ENCODE measurements at places on chromosomes 6 and 20. TPM values are rescaled to one million over a fixed set of nuclear protein-coding genes. Genes with fewer than 3 reads are reported as not detected.

- no peak for DNase-seq
Measured at GRCh38 chr6:74901576-74901975, 304.3 kb downstream of the COL12A1 start.

GRCh38 chr6:28212510-28213212 lies 12.4 kb upstream of the ZSCAN9 start:
- peak; percentile 78 for DNase-seq

- no peak for DNase-seq
Measured at GRCh38 chr6:128007658-128008057, 106.8 kb upstream of the THEMIS start.

DNA sequence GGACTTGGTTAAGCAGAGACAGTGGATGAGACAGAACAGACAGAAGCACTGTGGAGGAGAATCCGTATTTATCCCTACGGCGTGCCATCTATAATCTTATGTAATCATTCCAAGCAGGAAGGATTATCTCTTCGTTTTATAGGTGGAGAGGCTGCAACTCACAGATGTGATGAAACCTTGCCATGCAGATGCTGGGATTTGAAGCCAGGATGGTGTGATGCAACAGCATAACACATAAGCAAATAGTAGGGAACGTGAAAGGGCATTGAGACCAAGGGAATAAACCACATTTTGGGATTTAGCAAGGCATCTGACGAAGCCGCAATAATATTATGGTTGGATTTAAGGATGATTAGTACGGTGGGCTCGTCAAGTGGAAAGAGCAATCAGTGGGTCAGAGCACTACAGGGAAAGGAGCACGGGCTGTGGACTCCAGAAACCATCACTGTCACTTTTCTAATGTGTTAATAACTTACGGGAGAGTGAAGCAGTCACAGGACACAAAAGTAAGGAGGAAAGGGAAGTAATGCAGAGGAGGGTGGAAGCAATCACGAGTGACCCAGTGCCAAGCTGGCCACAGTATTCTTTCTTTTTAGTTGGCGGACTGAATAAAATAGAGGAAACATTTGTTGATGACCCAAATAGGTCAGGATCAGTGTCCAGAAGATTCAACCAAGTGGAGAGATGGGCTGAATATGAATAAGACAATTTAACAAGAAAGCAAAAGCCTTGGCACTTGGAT lies 119.6 kb upstream of the EDN1 start:
- DNase-seq: no peak

GRCh38 chr6:41469156-41470028 lies 76.8 kb upstream of the FOXP4 start:
- no peak for DNase-seq

DNA sequence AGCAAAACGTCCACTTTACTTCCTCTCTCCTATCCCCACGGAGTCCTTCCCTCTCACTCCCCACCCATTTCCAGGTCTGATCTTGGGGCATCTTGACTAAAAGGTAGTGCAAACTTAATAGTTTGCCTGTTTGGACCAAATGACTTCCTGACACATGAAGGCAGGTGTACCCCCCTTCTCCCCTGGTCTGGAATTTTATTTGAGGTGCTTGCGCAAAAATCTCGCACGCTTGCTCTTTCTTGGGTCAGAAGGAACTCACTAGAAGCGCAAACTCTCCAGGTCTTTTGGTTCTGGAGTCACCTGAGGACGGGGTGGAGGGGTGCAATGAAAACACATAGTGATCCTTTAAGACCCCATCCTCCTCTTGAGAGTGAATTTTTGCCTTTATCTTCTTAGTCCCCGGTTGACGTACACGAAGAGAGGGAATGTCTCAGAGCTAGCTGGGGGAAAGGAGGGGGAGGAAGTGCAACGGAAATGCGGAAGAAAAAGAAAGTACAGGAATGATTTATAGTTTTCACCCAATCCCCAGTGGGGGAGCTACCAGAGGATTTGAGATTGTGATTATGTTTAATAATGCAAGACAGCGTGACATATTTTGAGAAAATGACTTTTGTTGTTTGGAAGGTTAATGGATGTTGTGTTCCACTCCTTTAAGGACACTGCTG lies 4.9 kb downstream of the ADGRB3 start:
- DNase-seq: no peak

- DNase-seq: no peak
Measured at GRCh38 chr6:89862273-89862672, 32.0 kb upstream of the GJA10 start.

DNA sequence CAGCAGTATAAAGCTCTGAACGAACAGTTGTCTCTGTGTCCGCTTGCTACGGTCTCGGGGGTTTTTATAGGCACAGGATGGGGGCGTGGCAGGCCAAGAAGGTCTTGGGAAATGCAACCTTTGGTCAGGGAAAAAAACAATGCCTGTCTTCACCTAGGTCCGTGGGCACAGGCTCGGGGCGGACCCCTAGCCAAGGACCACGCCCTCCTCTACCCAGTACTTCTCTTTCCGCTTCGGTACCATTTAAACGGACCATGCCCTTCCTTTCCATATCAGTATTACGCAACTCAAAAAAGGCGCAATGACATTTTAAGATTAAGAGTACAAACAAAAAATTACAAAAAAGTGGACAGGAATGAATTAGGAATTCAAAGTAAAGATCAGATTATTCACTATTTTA lies 44.3 kb upstream of the SLC17A4 start:
- DNase-seq: no peak

DNA sequence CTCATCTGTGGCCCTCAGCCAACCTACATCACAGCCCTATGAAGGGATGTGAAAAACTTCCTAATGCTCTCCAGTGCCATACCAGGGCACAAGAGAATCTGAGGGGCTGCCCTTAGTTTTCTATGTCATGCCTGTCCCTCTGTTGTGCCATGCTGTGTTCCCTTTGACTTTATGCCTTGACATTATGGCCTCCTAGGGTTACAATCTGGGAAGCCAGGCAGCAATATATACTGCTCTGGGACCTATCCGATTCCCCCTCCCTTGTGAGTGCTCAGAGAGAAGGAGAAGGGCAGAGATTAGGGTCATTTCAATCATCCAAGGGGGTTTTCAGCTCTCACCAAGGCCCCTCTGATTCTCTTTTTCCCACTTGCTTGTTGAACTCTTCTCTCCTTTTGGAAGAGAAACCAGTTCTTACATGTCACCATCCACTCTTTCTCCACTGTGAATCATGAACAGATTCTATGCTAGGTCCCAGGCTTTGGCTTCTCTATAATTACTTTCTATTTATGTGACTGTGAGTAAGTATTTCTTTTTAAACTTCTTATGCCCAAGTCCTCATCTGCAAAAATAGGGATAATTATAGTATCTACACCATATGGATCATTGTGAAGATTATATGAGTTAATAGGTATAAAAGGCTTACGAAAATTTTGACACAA lies 14.2 kb upstream of the FRK start:
- DNase-seq: no peak

- no peak for DNase-seq
Measured at GRCh38 chr6:159969204-159969912, 476 bp downstream of the IGF2R start.

DNA sequence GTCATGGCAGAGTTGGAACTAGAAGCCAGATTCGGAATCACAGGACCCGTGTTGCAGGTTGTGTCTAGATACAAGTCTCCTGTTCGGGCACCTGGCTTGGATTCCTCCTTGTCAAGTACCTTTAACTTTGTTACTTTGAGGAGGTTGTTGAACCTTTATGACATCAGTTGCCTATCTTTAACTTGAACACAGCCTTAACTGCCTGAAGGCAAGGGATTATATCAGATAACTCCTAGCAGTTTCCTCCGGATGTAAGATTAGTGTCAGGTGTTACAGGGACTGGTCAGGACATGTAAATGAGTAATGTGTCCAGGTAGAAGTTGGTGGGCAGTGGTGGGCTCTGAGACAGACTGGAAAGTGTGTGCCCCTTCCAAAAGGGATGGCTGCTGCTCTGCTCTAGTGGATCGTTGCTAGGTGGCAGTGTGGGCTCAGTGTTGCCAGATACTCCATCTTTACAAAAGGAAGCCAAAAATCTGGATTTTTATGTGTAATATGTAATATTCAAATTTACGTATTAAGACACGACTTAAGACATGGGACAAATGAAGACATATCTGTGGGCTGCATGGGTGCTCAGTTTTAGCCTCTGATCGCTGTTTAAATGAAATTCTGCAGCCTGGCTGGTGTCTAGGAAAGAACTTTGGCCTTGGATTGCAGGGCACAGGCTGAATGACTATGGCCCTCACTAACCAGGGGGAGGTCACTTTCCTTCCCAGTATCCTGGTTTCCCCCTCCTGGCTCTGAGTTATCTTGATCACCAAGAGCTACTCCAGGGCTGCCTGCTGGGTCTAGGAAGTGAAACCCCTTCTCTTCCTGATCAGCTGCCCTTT lies 27.1 kb downstream of the CHMP4B start:
- no peak for DNase-seq

GRCh38 chr6:113857556-113858479 lies 673 bp downstream of the MARCKS start:
- DNase-seq: no peak

DNA sequence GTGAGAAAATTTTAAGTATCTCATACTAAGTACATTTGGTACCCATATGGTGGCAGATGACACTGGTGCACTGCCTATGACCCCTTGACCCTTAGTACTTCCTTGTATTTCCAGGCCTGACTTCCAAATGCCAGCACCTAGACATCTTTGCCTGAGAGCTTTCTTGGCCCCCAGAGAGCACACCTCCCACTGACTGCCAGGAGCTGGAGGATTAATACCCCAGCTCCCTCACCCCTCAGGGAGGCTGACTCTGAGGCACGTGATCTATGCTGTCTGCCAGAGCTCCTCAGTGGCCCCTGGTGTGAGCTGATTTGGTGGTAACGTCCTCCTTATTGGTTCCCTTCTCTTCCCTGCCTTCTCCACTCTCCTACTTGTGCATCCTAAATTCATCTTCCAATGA lies 38.0 kb downstream of the BFSP1 start:
- no peak for DNase-seq

GRCh38 chr6:10550764-10551163 lies 29.6 kb downstream of the GCNT2 start:
- no peak for DNase-seq

DNA sequence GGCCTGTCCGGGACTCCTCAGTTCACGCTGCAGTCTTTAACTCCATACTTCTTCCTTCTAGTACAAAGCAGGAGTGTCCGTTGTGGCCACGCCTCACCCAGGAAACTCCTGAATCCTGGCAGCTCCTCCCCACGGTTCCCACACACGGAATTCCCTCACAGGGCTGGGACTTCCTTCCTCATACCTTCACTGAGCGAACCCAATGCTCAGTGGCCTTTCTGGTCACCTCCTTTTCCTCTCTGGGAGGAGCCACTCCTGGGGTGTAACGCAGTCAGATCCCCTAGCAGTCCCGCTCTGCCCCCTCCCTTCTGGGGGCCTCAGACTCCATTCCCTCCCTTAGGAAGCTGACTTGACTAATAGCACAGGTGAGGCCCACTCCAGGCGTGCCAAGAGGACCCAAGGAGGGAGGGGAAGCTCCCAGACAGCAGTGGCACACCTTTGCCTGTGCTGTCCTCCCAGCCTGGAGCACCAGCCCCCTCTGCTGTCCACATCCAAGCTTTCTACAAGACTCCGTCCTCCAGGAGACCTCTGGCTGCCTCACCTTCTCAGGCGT lies at the start of gene SLC52A3:
SLC52A3 (minus strand) TSS at position 75 of the 553 bp plus-strand sequence. CDS start 2,726 bp downstream, outside the sequence.
- no peak for DNase-seq

DNA sequence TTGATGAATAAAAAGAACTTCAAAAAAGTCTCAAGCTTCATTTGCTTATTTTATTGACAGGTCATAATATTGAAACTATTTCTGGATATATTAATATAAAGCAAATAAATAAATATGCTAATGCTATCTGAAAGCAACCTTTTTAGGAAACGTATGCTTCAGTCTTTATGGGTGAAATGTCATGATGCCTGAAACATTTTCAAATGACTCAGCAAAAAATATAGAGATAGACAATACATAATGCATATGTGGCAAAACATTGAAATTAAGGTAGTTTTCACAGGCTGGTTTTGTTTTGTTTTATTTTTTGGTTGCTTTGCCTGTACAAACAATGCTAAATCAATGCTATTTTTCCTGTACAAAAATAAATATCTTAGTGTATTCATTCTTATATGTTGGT lies 194.4 kb upstream of the PLCB4 start:
- DNase-seq: peak; percentile 15

DNA sequence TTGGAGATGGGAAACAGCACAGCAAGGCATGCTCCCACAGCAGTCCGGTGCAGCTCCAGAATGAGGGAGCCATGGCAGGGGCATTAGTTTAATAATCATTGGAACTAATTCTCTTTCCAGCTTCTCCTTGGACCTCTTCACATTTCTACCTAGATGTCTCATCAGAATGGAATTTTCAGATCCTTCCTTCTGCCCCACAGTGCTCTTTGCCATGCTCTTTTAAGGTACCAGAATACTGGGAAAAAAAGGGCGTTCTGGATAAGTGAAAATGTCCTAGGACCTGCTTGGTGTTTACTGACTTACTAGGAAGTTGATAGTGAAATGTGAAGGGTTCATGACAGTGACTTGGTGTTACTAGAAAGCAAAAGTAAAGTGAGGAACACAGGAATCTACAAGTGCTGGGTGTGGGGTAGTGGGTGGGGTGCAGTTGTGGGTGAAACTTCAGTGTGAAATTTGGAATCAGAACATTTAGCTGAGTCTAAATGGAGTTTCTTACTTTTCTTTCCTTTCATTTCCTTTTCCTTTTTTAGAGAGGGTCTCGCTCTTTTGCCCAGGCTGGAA lies 207.1 kb downstream of the ARID1B start:
- no peak for DNase-seq

- no peak for DNase-seq
Measured at GRCh38 chr6:111850295-111850937, 22.8 kb downstream of the FYN start.

DNA sequence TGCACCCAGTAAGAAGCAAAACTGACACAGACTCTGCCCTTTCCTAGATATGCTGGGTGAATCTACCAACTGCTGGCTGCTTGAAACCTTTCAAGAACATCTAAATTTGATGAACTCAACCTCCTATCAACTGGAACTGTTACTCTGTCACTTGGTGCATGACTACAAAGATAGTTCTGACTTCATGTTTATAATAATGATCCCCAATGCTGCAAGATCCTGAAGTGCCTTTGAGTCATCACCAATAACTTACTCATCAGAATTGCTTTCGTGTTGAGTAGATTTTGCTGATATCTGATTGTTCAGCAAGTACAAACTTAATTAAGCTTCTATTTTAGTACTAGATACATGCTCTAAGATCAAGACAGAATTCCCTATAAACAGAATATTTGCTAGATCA lies 100.2 kb upstream of the ARMC2 start:
- DNase-seq: no peak

GRCh38 chr6:123715006-123715863 lies 78.5 kb upstream of the TRDN start:
- DNase-seq: peak; percentile 31

GRCh38 chr6:104958178-104959025 lies 1.5 kb downstream of the LIN28B start:
- DNase-seq: no peak

GRCh38 chr6:113671421-113671820 lies 185.7 kb upstream of the MARCKS start:
- DNase-seq: no peak

Gene DEFB124
- total RNA-seq: not detected

Gene KATNA1
- 24.2 TPM for total RNA-seq

Gene VPS16
- 24.1 TPM for total RNA-seq

Gene CGA
- 0.67 TPM for total RNA-seq

Gene WFDC2
- not detected for total RNA-seq

Gene NFKBIE
- 4.4 TPM for total RNA-seq

Gene CENPW
- total RNA-seq: 14.2 TPM

Gene DLL1
- 0.17 TPM for total RNA-seq

Gene COL21A1
- total RNA-seq: not detected

Gene EFCAB8
- not detected for total RNA-seq

Gene RHAG
- total RNA-seq: not detected
